A549 treated with ZK216348 at 1 μM for 4 hours (cell line): ENCODE measurements at places on chromosomes 3 and 15. TPM values are rescaled to one million over a fixed set of nuclear protein-coding genes. Genes with fewer than 3 reads are reported as not detected.

The STAB1 gene
- 0.09 to 0.14 TPM in 2 of 5 replicates, not detected in the others for total RNA-seq

The ZNF860 gene
- 0.90 to 2.3 TPM (median 1.4 TPM) in 5 replicates for total RNA-seq

The PAQR9 gene
- total RNA-seq = 2.3 to 4.1 TPM (median 3.0 TPM) in 5 replicates

The DUOXA1 gene
- total RNA-seq = 0.07 to 0.28 TPM (median 0.08 TPM) in 4 of 5 replicates, not detected in the other

The WDR73 gene
- 37.5 to 40.8 TPM (median 39.2 TPM) in 5 replicates for total RNA-seq

The ZNF710 gene
- 12.3 to 16.3 TPM (median 15.9 TPM) in 5 replicates for total RNA-seq

The ZSCAN2 gene
- total RNA-seq = 11.3 to 14.6 TPM (median 13.7 TPM) in 5 replicates

The CPNE9 gene
- total RNA-seq = 0.14 to 0.30 TPM (median 0.21 TPM) in 3 of 5 replicates, not detected in the others

The DPP8 gene
- 19.9 to 30.0 TPM (median 26.2 TPM) in 5 replicates for total RNA-seq

The VEPH1 gene
- 0.27 to 0.44 TPM in 2 of 5 replicates, not detected in the others for total RNA-seq

The RASL12 gene
- 0.08 to 0.19 TPM (median 0.15 TPM) in 5 replicates for total RNA-seq

The GPR87 gene
- total RNA-seq = 1.3 to 3.1 TPM (median 2.0 TPM) in 5 replicates

The POTEB2 gene
- not detected in 5 replicates for total RNA-seq

The SLCO3A1 gene
- total RNA-seq = 14.5 to 30.6 TPM (median 26.9 TPM) in 5 replicates

The ZNF148 gene
- total RNA-seq = 7.6 to 12.1 TPM (median 9.9 TPM) in 5 replicates

The TMCO5A gene
- total RNA-seq = not detected in 5 replicates

The LDHAL6B gene
- total RNA-seq = not detected in 5 replicates

The PPP1R14D gene
- 0.24 to 0.41 TPM in 2 of 5 replicates, not detected in the others for total RNA-seq

The DPPA2 gene
- not detected in 5 replicates for total RNA-seq

The INKA1 gene
- 1.1 to 3.0 TPM (median 2.3 TPM) in 5 replicates for total RNA-seq

The ARRDC4 gene
- total RNA-seq = 0.13 to 0.31 TPM (median 0.21 TPM) in 5 replicates

The IQCF6 gene
- not detected in 5 replicates for total RNA-seq

The OXTR gene
- 8.7 to 11.7 TPM (median 10.3 TPM) in 5 replicates for total RNA-seq

The ARPP21 gene
- 0.07 to 0.13 TPM (median 0.07 TPM) in 3 of 5 replicates, not detected in the others for total RNA-seq

The GOLGA8S gene
- total RNA-seq = 0.12 to 0.25 TPM (median 0.18 TPM) in 5 replicates

The NR2F2 gene
- total RNA-seq = 18.5 to 25.8 TPM (median 24.3 TPM) in 5 replicates

The GHRL gene
- not detected in 5 replicates for total RNA-seq

The PTX3 gene
- 0.61 to 1.2 TPM (median 1.0 TPM) in 5 replicates for total RNA-seq

The CELF6 gene
- 0.07 to 0.25 TPM (median 0.15 TPM) in 5 replicates for total RNA-seq

The ZNF717 gene
- 1.8 to 3.6 TPM (median 2.9 TPM) in 5 replicates for total RNA-seq

The VILL gene
- 0.21 TPM in 1 of 5 replicates, not detected in the others for total RNA-seq

The LSMEM2 gene
- total RNA-seq = 0.14 TPM in 1 of 5 replicates, not detected in the others

The CAPN3 gene
- total RNA-seq = 0.18 to 0.60 TPM (median 0.41 TPM) in 4 of 5 replicates, not detected in the other

The FBXW12 gene
- not detected in 5 replicates for total RNA-seq

The MAP4 gene
- total RNA-seq = 82.9 to 114 TPM (median 104 TPM) in 5 replicates

The ST8SIA2 gene
- total RNA-seq = 0.25 to 1.3 TPM (median 0.53 TPM) in 5 replicates

The GABRG3 gene
- 0.36 to 1.4 TPM (median 0.42 TPM) in 5 replicates for total RNA-seq

The GALNT15 gene
- total RNA-seq = 0.04 to 0.21 TPM (median 0.19 TPM) in 3 of 5 replicates, not detected in the others

The CPNE4 gene
- 4.2 to 7.7 TPM (median 6.2 TPM) in 5 replicates for total RNA-seq

The TMCC1 gene
- total RNA-seq = 7.2 to 20.1 TPM (median 10.4 TPM) in 5 replicates

The ARHGEF3 gene
- 6.2 to 9.9 TPM (median 8.5 TPM) in 5 replicates for total RNA-seq

The CAMK2N2 gene
- 0.60 to 2.0 TPM (median 1.3 TPM) in 5 replicates for total RNA-seq

The TMEM108 gene
- not detected in 5 replicates for total RNA-seq

The NMNAT3 gene
- 1.0 to 2.1 TPM (median 1.7 TPM) in 5 replicates for total RNA-seq

The FBXO45 gene
- 3.6 to 8.1 TPM (median 7.1 TPM) in 5 replicates for total RNA-seq

The GHSR gene
- not detected in 5 replicates for total RNA-seq

The WDR76 gene
- 10.1 to 16.2 TPM (median 12.6 TPM) in 5 replicates for total RNA-seq

The DMXL2 gene
- total RNA-seq = 13.0 to 20.7 TPM (median 18.5 TPM) in 5 replicates

The TMEM42 gene
- total RNA-seq = 5.2 to 11.3 TPM (median 10.8 TPM) in 5 replicates

The KIF15 gene
- total RNA-seq = 7.4 to 13.3 TPM (median 9.1 TPM) in 5 replicates

The KLHL6 gene
- not detected in 5 replicates for total RNA-seq

The C2CD4A gene
- 0.09 to 0.18 TPM (median 0.15 TPM) in 4 of 5 replicates, not detected in the other for total RNA-seq

The CHRD gene
- 0.07 to 0.42 TPM (median 0.15 TPM) in 5 replicates for total RNA-seq
